Adipose tissue (tissue), 3 donors: ENCODE measurements at places on chromosomes 4 and X. TPM values are rescaled to one million over a fixed set of nuclear protein-coding genes. Genes with fewer than 3 reads are reported as not detected.

The FABP2 gene
- 0.22 TPM for polyA plus RNA-seq

The SSX4 gene
- polyA plus RNA-seq = not detected

The USP53 gene
- 15.6 TPM for polyA plus RNA-seq

The RCHY1 gene
- 16.3 TPM for polyA plus RNA-seq

The PDK3 gene
- polyA plus RNA-seq = 2.0 TPM

The TMPRSS11D gene
- polyA plus RNA-seq = not detected

The AKAP4 gene
- not detected for polyA plus RNA-seq

The ATP1B4 gene
- not detected for polyA plus RNA-seq

The OCIAD1 gene
- 91.9 TPM for polyA plus RNA-seq

The LINC00632 gene
- 1.1 TPM for polyA plus RNA-seq

The F8A1 gene
- 12.4 TPM for polyA plus RNA-seq

The GUCY1A1 gene
- 6.1 TPM for polyA plus RNA-seq

The UVSSA gene
- 9.8 TPM for polyA plus RNA-seq

The ARHGAP6 gene
- polyA plus RNA-seq = 1.2 TPM

The SUPT20HL1 gene
- polyA plus RNA-seq = not detected

The ARR3 gene
- not detected for polyA plus RNA-seq

The CDKL2 gene
- polyA plus RNA-seq = not detected

The CENPU gene
- 1.5 TPM for polyA plus RNA-seq

The SAGE1 gene
- not detected for polyA plus RNA-seq

The IL1RAPL1 gene
- polyA plus RNA-seq = not detected

The EGF gene
- not detected for polyA plus RNA-seq

The TKTL2 gene
- 0.03 TPM for polyA plus RNA-seq

The MAGEE2 gene
- not detected for polyA plus RNA-seq

The BST1 gene
- 1.2 TPM for polyA plus RNA-seq

The RAB41 gene
- not detected for polyA plus RNA-seq

The NCBP2L gene
- 0.31 TPM for polyA plus RNA-seq

The ETDA gene
- polyA plus RNA-seq = not detected

The SLC9B2 gene
- 14.5 TPM for polyA plus RNA-seq

The TDO2 gene
- 0.32 TPM for polyA plus RNA-seq

The ADGRL3 gene
- 0.65 TPM for polyA plus RNA-seq

The FUNDC1 gene
- 11.0 TPM for polyA plus RNA-seq

The TCP11X2 gene
- not detected for polyA plus RNA-seq

The GYG2 gene
- polyA plus RNA-seq = 34.3 TPM

The ADH1A gene
- polyA plus RNA-seq = 0.07 TPM

The SGMS2 gene
- polyA plus RNA-seq = 15.7 TPM

The GPR143 gene
- 0.11 TPM for polyA plus RNA-seq

The PLXNB3 gene
- 3.4 TPM for polyA plus RNA-seq

The MAGEC3 gene
- not detected for polyA plus RNA-seq

The MMRN1 gene
- polyA plus RNA-seq = 17.7 TPM

The GAGE12F gene
- not detected for polyA plus RNA-seq

The EDA gene
- polyA plus RNA-seq = 4.2 TPM

The CCDC149 gene
- 6.2 TPM for polyA plus RNA-seq

The MAOB gene
- 111 TPM for polyA plus RNA-seq

The DMD gene
- polyA plus RNA-seq = 11.5 TPM

The ARSJ gene
- 0.77 TPM for polyA plus RNA-seq

The COL4A6 gene
- polyA plus RNA-seq = 1.2 TPM

The P2RY8 gene
- 1.2 TPM for polyA plus RNA-seq

The UGT2A1 gene
- polyA plus RNA-seq = not detected

The NLRP2B gene
- 0.11 TPM for polyA plus RNA-seq

The MTMR8 gene
- polyA plus RNA-seq = 0.28 TPM

The MID1IP1 gene
- 152 TPM for polyA plus RNA-seq

The CRLF2 gene
- polyA plus RNA-seq = 0.03 TPM

The RIBC1 gene
- polyA plus RNA-seq = 0.43 TPM

The CCDC120 gene
- polyA plus RNA-seq = 1.4 TPM

The ARMCX5 gene
- 6.9 TPM for polyA plus RNA-seq

The PTTG2 gene
- not detected for polyA plus RNA-seq

The SORCS2 gene
- polyA plus RNA-seq = 0.83 TPM

The IL21 gene
- not detected for polyA plus RNA-seq

The APLN gene
- 0.40 TPM for polyA plus RNA-seq

The GAGE12E gene
- not detected for polyA plus RNA-seq
